ENCODE measurements at places on chromosomes 11 and 22.

- no peak for DNase-seq
These were observed 72.1 kb downstream of the PTPRJ start for GRCh38 chr11:48052183-48053044.

GRCh38 chr11:17988465-17988864 lies 24.4 kb downstream of the SERGEF start:
- DNase-seq: no peak

DNA sequence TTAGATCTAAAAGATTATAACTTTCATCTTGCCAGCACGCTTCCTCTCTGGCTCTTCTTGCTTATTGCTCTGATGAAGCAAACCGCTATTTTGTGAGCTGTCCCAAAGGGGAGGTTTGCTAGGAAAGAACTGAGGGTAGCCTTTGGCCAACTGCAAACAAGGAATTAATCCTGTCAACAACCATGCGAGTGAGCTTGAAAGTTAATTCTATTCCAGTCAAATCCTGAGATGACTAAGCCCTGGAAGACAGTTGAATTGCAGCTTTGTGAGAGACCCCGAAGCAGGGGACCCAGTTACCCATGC lies 10.3 kb upstream of the RNF141 start:
- DNase-seq: no peak

DNA sequence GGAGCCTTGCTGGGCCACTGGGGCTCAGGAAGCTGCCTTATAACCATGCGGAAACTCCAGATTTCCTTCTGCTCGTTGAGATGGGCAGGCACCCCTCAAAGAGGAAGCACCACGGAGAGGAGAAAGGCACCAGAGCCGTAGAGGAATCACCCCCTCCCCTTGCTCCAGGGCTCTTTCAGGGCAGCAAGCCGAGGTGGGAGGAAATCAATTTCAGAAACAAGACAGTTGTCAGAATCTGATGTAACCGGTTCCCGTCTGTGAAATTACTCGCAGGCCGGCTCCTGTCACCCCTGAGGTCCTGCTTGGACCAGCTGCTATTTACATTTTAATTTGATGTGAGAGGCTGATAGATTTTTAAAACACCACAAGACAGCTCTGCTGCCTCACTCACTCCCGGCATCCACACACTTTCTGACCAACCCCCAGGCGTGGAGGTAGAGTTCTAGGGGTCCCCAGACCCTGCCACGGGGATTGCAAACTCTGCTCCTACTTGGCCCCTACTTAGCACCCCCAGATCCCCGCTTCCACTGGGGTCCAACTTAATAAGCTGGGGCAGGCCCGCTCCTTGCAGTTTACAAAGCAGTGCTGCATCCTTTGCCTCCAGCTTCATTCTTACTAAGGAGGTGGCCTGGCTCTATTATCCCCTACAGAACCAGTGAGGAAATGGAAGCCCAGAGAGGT lies 162.5 kb downstream of the CEP164 start:
- no peak for DNase-seq

DNA sequence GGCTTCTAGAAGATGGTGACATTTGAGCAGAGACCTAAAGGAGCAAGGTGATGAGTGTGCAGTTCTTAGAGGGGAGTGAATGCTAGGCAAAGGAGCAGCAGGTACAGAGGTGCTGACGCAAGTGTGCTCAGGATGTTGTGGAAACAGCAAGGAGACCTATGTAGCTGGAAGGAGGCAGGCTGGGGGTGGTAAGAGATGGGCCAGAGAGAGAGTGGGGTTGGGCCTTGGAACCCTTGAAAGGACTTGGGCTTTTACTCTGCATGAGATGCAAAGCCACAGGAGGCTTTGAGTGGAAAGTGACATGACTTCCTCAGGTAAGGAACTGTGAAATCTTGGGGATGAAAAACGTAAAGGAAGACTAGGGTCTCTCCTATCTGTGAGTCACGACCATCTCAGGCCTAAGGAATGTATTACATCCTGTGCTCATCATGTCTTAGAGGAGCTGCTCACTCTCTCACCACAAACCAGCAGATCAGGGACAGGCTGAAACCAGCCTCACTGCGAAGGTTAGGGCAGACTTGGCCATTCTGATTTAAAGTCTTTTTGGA lies 65.4 kb downstream of the MICAL2 start:
- no peak for DNase-seq

DNA sequence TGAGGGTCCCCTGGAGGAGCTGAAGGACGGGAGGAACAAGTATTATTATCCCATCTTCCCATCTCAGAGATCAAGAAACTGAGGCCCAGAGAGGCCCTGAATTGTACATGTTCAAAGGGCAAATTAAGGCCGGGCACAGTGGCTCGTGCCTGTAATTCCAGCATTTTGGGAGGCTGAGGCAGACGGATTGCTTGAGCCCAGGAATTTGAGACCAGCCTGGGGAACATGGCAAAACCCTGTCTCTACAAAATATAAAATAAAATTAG lies 8.1 kb downstream of the PLA2G6 start:
- no peak for DNase-seq

- no peak for DNase-seq
These were observed 126.8 kb downstream of the PHF21B start for GRCh38 chr22:44883011-44883421.

DNA sequence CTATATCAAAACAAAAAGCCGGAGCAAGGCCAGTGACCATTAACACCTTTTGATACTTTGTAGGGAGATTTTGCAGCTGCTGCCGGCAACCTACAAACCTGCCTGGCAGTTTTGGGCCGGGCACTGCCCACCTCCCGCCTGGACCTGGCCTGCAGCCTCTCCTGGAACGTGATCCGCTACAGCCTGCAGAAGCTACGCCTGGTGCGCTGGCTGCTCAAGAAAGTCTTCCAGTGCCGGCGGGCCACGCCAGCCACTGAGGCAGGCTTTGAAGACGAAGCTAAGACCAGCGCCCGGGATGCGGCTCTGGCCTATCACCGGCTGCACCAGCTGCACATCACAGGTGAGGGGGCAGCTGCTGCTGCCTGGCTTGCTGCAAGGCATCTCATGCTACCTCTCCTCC lies 34.2 kb downstream of the SHISA8 start:
- no peak for DNase-seq

DNA sequence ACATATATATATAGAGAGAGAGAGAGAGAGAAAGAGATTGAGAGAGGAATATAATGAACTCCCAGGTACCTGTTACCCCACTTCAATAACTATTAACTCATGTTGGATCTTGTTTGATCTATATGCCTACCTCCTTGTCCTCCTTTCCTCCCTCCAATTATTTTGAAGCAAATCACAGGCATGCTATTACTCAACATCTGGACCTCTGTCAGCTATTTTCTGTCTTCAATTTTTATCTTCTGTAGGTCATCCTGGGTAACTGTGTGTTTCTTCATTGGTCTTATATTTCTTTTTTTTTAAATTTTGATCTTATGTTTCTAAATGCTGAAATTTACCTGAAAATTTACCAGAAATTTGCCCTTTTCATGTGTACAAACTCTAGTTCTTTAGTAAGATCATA lies 24.8 kb downstream of the UVRAG start:
- DNase-seq: no peak

- DNase-seq: no peak
These were observed 65.1 kb downstream of the IGLL5 start for GRCh38 chr22:22952531-22953280.

DNA sequence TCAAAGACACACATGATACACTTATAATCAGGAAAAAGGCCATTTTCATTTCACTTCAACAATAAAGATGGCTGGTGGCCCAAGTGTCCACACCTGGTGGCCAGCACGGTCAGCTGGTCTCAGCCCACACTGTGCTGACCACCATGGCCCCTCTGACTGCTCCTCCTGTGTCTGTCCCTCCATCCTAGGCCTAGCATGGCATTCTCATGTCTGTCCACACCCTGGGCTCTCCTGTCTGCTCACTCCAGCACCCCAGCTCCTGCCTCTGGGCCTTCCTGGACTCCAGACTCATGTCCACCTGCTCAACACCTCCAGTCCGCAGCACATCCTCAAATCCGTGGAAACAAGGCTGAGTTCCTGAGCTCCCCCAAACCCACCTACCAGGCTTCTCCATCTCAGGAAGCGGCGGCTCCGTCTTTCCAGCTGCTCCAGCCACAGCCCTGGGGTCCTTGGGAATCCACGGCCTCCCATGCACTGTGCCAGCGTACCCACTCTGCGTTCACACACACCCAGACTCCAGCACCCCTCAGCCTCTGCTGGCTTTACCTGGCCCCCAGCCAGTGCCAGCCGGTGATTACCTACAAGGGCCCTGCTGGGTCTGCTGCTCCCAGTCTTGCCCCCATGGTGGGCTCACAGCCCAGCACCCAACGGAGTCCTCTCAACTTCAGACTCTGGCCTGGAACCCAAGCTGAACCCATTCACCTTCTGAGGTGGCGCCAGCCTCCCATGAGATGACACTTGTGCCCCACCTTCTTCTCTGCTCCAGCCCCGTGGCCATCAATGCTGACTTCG lies 13.9 kb downstream of the SIRT3 start:
- no peak for DNase-seq

DNA sequence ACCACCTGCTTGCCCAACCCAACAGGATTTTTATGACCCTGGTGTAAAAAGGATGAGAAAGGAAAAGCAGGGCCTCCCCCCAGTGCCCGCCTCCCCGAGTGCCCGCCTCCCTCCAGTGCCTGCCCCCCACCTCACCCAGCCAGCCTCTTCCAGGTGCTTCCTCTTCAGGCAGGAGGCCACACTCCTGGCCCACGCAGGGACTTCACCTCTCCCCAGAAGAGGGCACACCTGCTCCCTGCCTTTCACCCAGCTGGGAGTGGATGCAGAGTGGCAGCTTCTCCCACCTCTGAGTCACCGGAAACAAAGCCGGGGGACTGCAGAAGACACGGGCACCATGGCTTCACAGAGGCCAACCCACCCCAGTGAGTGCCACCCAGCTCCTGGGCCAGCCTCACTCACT lies 16.1 kb downstream of the CPT1A start:
- peak; percentile 55 for DNase-seq

- no peak for DNase-seq
These were observed 53.8 kb upstream of the DRD2 start for GRCh38 chr11:113528982-113529381.

- no peak for DNase-seq
These were observed 93.0 kb downstream of the SLC1A2 start for GRCh38 chr11:35326266-35326879.

GRCh38 chr11:84012171-84012826 lies 726.1 kb upstream of the CCDC90B start:
- no peak for DNase-seq

DNA sequence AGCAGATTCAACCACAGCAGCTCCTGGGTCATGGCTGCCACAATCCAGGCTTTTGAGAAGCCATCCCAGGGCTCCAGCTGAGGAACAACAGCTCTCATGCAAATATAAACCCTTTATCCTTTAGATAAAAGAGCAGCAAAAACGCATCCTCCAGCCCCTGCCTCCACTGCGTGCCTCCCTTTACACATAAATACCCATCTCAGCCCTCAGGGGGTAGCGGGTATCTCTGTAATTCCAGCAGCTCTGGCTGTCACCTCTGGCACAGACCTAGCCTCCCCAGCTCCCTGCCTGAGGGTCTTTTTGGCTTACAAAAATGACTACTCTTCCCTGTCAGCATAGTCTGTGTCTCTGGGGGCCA lies 21.6 kb downstream of the LMO1 start:
- no peak for DNase-seq

DNA sequence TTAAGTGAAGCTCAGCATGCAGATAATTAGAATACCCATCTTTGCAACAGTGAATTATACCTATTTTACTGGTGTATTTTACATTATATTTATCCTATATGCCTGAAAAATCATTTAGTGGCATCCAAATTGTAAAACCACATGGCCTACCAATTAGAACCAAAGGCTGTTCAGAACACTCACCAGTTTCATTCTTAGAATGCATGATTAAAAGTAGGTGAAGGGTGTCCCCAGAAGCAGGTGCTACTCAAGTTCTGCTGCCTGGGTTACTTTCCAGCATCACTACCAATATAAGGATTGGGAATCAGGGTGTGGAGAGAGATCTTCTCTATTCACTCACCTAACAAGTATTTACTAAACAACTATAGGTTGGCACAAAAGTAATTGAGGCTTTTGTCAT lies 103.3 kb downstream of the SGSM3 start:
- DNase-seq: no peak

GRCh38 chr11:69718147-69718546 lies 14.3 kb upstream of the FGF19 start:
- DNase-seq: no peak

GRCh38 chr11:86869966-86870570 lies 69.7 kb downstream of the PRSS23 start:
- peak; percentile 50 for DNase-seq

- DNase-seq: no peak
These were observed 51.7 kb downstream of the HSD17B12 start for GRCh38 chr11:43732225-43732624.

- DNase-seq: no peak
These were observed 207.7 kb upstream of the LRRC4C start for GRCh38 chr11:41666951-41667653.

- no peak for DNase-seq
These were observed 4.6 kb downstream of the SLN start for GRCh38 chr11:107707215-107707671.

DNA sequence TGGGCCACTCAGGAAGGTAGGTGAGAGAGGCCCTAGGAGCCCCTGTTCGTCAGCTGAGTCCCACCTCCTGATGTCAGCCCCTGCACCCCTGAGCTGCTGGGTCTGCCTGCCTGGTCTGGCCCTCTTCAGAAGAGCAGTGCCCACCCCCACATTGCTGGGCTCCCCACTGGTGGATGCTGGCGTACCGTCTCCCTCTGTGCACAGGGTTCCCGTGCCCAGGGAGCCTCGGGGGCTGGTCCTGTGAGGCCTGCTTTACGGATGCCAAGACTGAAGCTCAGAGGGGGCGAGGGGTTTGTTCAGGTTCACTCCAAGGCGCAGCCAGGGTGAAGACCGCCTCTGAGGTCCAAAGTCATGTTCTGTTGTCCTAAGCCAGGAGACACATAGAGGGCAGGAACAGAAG lies 44.7 kb upstream of the GCAT start:
- no peak for DNase-seq

DNA sequence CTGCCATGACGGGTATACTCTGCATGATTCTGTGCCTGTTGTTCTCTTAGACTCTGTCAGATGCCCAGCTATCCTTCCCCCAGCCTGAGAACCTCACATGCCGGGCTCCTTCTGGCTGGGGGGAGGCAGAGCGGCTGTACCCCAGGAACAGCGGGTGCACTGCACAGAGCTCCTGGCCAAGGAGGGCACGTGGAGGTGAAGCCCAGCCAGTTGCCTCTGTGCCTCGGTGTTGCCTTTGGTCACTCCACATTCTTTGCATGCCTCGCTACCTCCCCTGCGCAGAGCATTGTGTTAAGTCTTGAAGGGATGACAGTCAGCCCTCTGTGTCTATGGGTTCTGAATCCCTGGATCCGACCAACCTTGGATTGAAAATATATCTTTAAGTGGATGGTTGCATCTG lies 77.7 kb downstream of the FEZ1 start:
- no peak for DNase-seq

GRCh38 chr11:126480015-126480409 lies 124.5 kb downstream of the ST3GAL4 start:
- no peak for DNase-seq

- peak; percentile 66 for DNase-seq
These were observed 868 bp downstream of the TSPAN18 start for GRCh38 chr11:44727373-44728287.

GRCh38 chr22:39452740-39453040 lies 4.1 kb upstream of the MGAT3 start:
- no peak for DNase-seq

Data from CD4-positive, alpha-beta T cell (primary cell).